ENCODE measurements at places on chromosomes 12 and 14.

DNA sequence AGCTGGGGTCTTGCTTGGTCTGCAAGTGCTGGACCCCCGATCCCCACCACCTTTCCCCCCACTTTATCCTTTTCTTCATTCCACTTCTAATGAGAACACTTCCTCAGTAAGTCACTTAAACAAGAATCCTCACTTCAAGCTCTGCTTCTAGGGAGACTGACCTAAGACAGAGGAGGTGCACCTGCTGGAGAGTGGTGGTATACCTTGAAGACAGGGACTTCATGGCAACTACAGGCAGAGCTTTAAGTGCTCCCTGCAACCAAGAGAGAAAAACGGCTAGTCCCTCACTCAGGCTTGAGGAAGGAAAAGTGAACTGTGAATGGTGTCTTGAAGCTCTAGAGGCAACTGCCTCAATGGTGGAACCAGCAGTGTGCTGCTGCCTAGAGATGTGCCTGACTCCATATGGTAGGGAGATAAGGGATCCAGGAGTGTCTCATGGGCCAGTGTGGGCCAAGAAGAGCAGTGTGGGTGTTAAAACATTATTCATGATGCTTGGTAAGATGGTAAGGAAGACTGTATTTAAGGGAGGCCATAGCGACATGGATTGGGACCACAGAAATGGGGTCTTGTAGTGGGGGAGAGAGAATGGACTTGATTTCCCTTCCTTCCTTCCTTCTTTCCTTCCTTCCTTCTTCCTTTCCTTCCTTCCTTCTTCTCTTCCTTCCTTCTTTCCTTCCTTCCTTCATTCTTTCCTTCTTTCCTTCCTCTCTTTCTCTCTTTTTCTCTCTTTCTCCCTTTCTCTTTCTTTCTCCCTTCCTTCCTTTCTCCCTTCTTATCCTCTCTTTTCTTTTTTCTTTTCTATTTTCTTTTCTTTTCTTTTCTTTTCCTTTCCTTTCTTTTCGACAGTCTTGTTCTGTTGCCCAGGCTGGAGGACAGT is 96.2 kb upstream of the NAP1L1 start:
- DNase-seq: no peak

DNA sequence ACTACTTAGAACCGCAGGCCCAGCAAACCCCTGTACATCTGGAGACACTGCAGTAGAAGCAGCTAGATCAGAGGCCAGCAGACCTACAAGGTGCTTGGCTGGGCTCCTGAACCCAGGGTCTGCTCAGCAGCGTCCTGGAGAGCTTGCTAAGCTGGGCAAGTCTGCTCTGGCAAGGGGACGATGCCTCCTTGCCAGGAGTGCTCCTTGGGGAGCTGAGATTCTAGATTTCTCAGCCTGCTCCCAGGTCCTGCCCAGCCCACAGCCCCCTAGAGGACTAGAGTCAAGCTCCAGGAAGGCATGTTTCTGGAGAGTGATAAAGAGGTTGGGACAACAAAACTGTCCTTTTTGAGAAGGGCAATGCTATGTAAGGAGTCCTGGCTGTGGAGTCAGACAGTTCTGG is 60.3 kb downstream of the HSPB8 start:
- DNase-seq: no peak

DNA sequence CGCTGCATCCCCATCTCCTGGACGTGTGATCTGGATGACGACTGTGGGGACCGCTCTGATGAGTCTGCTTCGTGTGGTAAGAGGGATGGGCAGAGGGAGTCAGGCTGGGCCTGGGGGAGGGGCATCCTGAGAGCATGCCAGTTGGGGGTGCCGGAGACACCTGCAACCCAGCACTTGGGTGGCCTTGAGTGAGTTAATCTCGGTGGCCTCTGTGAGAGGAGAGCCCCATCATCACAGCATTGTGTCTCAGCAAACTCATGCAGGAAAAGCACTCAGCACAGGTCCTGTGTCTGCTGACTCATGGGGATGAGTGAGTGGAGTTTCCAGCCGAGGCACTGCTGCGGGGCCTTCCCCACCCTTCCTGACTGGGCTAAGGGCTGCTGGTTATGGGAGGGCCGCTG is 19.6 kb upstream of the LRP1-AS start:
- peak; percentile 59 for DNase-seq

DNA sequence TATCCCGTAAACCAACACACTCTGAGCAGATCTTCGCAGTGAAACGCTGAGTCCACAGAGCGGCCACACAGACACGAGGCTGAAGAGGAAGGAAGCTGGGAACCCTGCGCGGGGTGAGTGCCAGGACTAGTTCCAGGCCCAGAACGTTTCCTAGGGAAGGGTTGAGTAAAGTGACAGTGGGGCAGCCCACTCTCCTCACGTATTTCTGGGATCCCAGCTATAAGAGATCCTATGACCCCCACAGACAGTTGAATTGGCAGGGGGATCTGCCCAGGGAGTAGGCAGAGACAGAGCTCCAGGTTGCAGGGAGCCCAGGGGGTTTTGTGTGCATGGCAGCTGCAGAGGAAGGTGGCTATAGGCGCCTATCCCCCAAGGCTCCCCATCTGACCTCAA is 51.1 kb downstream of the GTF2A1 start:
- DNase-seq: peak; percentile 31

DNA sequence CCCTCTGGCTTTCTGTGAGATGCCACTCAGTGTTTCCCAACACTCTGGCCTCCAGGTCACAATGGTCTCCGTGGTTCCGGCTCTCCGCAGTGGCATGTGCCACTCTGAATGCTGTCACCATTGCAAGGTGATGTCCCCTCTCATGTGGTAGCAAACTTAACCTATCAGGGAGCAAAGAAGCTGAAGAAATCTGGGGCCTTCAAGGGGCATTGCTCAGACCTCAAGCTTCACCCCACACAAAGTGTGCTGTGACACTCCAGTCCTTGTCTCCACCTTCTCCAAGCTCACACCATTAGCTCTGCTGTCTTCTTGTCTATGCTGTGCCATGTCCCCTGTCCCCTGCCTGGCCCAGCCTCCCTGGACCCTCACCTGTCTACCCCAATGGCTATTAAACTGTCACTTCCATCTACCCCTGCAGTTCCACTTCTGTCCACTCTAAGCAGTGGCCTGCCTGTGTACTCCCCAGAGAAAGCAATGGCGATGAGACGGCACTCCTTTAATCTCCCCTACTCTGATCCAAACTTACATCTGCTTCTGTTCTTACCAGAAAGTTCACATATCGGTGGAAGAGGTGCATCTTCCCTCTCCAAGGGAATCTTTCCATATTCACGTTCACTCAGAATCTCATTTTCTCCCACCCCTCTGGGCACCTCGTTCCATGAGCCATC is 93.7 kb downstream of the DHRS2 start:
- DNase-seq: no peak

GRCh38 chr12:120257041-120257821 is 8.3 kb downstream of the PXN start:
- DNase-seq: peak; percentile 97

- DNase-seq: peak; percentile 54
Measured at GRCh38 chr12:116556964-116557698, 2.0 kb upstream of the MAP1LC3B2 start.

All from AG10803 (cell line).